ENCODE measurements at places on chromosomes 4 and X. TPM values are rescaled to one million over a fixed set of nuclear protein-coding genes. Genes with fewer than 3 reads are reported as not detected.

The NEXMIF gene
- polyA plus RNA-seq: 0.57 TPM

The SMR3B gene
- not detected for polyA plus RNA-seq

The PAGE5 gene
- not detected for polyA plus RNA-seq

The TMEM154 gene
- polyA plus RNA-seq: 0.21 TPM

The VBP1 gene
- polyA plus RNA-seq: 121 TPM

The SSX2B gene
- not detected for polyA plus RNA-seq

The VCX2 gene
- polyA plus RNA-seq: not detected

The FRMD7 gene
- polyA plus RNA-seq: not detected

The VGLL1 gene
- not detected for polyA plus RNA-seq

The RS1 gene
- polyA plus RNA-seq: not detected

The XG gene
- polyA plus RNA-seq: not detected

The FRG2 gene
- polyA plus RNA-seq: not detected

The BEX4 gene
- 588 TPM for polyA plus RNA-seq

The NPY1R gene
- 13.1 TPM for polyA plus RNA-seq

The SPP1 gene
- 0.54 TPM for polyA plus RNA-seq

The USP27X gene
- polyA plus RNA-seq: 1.7 TPM

The POLA1 gene
- polyA plus RNA-seq: 11.1 TPM

The PRR32 gene
- not detected for polyA plus RNA-seq

The AWAT2 gene
- polyA plus RNA-seq: not detected

The GPM6B gene
- 16.4 TPM for polyA plus RNA-seq

The PCDH19 gene
- polyA plus RNA-seq: 1.7 TPM

The MAMLD1 gene
- polyA plus RNA-seq: 0.87 TPM

The RXFP1 gene
- polyA plus RNA-seq: not detected

The PASD1 gene
- polyA plus RNA-seq: 0.13 TPM

The CYBB gene
- polyA plus RNA-seq: not detected

The WNK3 gene
- polyA plus RNA-seq: 5.2 TPM

The CLGN gene
- 18.0 TPM for polyA plus RNA-seq

The SOWAHB gene
- not detected for polyA plus RNA-seq

The CT55 gene
- not detected for polyA plus RNA-seq

All from cardiac muscle cell (in vitro differentiated cells and primary cell).